NCI-H345 (cell line): ENCODE measurements at places on chromosomes 3 and 15.

- no peak for DNase-seq
Measured at GRCh38 chr3:124168271-124168670, 176.3 kb upstream of the ROPN1 start.

DNA sequence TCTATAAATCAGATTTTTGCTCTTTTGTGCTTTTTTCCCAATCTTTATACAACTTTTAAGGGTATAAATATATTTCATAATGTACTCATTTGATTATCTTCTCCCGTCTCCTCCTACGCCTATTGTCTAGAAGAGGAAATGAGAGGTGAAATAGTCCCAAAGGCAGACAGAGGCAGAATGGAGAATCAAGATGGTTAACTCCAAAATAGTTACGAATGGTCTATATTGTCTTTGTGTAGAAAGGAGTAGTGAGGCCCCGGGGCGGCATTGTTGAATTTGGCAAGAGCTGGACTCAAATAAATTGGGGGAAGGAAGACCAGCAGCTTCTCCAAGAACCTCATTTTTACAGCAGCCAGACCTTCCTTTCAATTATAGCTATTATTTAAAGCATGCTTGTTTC lies 23.9 kb downstream of the ITPR1 start:
- DNase-seq: no peak

DNA sequence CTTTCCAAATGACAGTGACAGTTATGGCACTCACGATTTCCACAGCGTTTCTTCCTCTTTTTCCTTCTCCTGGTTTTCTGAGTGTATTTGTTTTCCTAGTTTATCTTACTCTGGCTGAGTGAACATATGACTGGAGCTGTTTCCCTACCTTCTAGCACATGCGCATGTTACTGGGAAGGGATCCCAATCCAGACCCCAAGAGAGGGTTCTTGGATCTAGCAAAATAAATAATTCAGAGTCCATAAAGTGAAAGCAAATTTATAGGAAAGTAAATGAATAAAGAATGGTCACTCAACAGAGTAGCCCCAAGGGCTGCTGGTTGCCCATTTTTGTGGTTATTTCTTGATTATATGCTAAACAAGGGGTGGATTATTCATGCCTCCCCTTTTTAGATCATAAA lies 23.8 kb downstream of the METTL6 start:
- no peak for DNase-seq

DNA sequence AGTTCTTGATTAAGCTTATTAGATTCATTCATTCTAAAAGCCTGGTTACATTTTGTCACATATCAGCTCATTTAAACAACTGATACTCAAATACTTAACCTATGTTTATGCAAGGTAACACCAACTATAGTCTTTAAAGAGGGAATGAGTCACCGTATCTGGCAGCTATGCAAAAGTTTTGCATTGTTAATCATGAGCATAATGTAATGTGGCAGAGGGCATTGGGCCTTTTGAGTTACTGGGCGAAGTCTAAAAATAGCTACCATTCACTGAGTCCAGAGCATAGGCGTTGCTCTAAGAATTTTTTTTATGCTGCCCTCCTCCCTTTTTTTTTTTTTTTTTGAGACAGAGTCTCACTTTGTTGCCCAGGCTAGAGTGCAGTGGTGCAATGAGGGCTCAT lies 277.7 kb upstream of the ZNF717 start:
- no peak for DNase-seq

DNA sequence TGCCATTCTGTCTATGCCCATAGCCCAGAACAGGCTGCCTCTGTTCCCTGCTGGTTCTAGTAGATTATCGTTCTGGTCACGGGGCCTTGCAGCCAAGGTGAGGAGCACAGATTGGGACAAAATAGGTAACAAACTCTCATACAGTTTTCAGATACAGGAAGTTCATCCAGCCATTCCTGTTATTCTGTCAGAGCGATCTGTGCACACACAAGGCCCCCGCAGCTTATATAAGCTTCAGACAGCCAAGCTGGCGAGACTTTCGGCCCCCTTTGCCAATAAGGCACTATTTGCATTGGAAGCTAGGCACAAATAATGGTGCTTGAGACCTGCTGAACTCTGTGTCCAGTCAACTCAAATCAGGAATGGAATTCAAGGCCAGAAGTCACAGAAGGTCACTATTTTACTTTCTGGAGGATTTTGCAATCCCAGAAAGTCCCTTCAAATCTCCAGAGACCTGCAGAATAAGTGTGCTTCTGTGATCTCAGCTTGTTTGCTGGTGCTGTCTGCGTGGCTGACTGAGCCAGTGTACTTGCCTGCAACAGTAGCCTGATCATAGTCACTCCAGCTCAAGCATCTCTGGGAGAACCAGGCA lies 69.4 kb downstream of the BFSP2 start:
- no peak for DNase-seq

DNA sequence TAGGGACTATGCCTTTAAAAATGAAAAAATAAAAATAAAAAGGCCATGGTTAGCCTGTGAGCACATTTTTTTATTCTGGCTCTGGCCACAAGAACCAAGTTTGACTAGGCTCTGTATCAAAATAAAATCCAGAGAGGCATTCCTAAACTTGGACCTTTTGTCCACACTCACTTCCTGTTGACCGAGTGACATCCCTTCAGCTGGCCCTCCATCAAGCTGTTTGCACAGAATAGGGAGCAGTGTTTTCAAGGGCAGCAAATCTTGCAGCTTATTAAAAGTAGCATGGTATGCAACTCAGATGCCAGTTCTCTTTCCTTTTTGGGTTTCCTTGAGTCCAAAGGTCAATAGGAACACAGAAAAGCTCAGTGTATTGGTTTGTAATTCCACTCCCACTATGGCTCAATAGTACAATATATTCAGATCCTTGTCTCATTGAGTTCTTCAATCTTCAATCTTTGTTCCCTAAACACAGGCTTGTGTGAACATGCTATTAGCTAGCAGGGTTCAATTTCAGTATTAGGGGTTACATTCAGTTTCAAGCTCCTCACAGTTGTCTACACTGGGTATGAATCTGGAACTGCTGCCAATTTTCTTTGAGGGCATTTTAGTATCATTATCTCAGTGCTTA lies 244.5 kb downstream of the RBMS3 start:
- no peak for DNase-seq

GRCh38 chr3:180870008-180870699 lies 42.3 kb upstream of the FXR1 start:
- no peak for DNase-seq

DNA sequence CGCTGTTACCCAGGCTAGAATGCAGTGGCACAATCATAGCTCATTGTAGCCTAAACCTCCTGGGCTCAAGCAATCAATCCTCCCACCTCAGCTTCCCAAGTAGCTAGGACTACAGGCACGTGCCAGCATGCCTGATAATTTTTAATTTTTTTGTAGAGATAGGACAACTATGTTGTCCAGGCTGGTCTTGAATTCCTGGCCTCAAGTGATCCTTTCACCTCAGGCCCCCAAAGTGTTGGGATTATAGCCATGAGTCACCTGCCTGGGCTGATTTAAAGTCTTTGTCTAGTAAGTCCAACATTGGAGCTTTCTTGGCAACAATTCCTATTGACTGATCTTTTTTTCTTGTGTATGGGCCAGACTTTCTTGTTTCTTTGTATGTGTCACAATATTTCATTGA lies 28.1 kb downstream of the SPINK8 start:
- no peak for DNase-seq

- no peak for DNase-seq
Measured at GRCh38 chr3:180199417-180199995, 162.8 kb upstream of the PEX5L start.

- DNase-seq: no peak
Measured at GRCh38 chr3:109784852-109785631, 447.7 kb upstream of the DPPA4 start.

DNA sequence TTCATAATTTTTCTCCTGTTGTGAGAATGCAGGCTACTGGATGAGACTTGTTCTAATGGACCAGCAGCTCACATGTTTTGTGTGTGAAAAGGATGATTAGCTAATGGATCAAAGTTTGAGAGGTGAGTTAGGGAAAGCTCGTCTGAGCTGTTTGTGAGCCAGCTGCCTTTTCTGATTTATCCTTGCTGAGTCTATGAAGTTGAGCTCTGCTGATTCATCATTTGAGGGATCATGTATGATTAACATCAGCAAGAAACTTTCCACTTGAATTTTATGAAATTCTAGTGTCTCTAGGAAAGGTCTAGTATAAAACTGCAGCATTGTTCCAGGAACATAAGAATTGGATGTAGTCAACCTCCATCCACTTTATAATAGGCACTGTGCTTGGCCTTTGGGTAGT lies 698.7 kb downstream of the NTRK3 start:
- DNase-seq: no peak

DNA sequence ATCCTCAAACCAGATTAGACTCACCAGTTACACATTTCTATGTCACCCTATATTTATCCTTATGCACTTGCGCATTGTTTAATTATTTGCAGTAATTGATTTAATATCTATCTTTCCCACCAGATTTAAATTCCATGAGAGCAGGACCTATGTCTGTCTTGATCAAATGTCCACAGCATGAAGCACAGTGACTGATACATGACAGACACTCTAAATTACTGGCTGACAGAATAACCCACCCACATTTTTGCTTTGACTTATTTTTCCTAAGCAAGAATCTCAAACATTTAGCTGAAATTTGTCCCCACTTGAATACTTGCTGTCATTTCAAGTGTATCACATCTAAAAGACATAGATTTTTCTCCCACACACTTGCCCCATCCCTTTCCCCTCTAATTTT lies 7.5 kb downstream of the CD200R1 start:
- no peak for DNase-seq

- DNase-seq: no peak
Measured at GRCh38 chr3:74469151-74469550, 145.3 kb downstream of the CNTN3 start.

DNA sequence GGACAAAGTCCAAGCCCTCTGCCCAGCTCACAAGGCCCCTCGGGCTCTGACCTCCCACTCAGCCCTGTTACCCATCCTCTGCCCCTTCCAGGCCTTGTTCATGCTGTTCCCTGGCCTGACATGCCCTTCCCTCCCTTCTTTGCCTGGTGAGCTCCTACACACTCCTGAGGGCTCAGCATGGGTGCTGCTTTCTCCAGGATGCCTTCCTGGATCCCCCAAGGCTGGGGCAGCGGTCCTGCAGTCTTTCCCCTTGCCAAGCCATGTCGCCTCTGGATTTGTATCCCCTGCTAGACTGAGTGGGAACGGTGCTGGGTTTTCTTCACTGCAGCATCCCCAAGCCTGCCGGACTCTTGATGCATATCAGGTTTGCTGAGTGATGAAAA lies 35.9 kb downstream of the FAM3D start:
- no peak for DNase-seq

GRCh38 chr3:17945018-17945798 lies 202.8 kb upstream of the TBC1D5 start:
- DNase-seq: no peak

- DNase-seq: no peak
Measured at GRCh38 chr15:45268135-45268534, 16.1 kb downstream of the SLC28A2 start.

GRCh38 chr3:52250122-52250521 lies 4.6 kb downstream of the PPM1M start:
- DNase-seq: no peak

GRCh38 chr3:76138921-76139320 lies 353.6 kb upstream of the ZNF717 start:
- DNase-seq: no peak
